ENCODE measurements at places on chromosomes 1 and 21. TPM values are rescaled to one million over a fixed set of nuclear protein-coding genes. Genes with fewer than 3 reads are reported as not detected.

PAPPA2 gene
- total RNA-seq = 0.50 TPM

ATPAF1 gene
- total RNA-seq = 50.3 TPM

KRTAP21-2 gene
- total RNA-seq = not detected

MFAP2 gene
- total RNA-seq = 12.5 TPM

TAS1R3 gene
- total RNA-seq = 0.57 TPM

NHLH1 gene
- total RNA-seq = 0.26 TPM

PGD gene
- total RNA-seq = 559 TPM

HMGCL gene
- 43.2 TPM for total RNA-seq

EFNA1 gene
- total RNA-seq = 35.7 TPM
